CD4-positive, alpha-beta T cell treated with Interferon alpha-2 for 1 hour (primary cell): ENCODE measurements at places on chromosomes 2 and 18.

DNA sequence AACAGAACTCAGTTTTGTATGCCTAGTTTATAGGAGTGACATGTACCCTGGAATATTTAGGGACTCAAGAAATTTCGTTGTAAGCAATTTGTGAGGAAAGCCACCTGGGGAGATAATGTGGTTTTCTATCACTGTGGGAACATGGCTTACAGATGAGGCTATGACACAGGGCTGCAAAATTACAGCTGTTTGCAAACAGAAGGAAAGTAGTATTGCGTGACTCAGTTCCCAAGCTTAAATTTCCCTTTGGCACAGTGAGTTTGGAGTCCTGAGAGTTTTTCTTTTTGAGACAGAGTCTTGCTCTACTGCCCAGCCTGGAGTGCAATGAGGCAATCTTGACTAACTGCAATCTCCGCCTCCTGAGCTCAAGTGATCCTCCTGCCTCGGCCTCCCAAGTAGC lies 149.8 kb downstream of the MYO5B start:
- no peak for DNase-seq

- peak; percentile 23 for DNase-seq
Observed at GRCh38 chr2:112583497-112584133, 794 bp upstream of the CHCHD5 start.

GRCh38 chr2:121196132-121196848 lies 88.7 kb downstream of the TFCP2L1 start:
- DNase-seq, result no peak

DNA sequence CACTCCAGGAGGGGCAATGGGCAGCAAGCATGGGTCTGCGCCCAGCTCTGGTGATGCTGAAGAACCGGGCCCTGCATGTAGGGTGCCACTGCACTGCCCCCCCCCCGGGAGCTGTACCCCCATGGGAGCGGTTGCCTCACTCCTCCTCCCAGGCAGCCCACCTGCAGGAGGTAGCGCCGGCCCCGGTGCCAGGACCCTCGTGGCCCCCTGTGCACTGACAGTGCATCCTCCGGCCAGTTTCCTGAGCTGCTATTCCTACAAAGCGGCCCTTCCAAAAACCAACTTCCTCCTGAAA lies 109.4 kb downstream of the ZNF516 start:
- DNase-seq, result no peak

DNA sequence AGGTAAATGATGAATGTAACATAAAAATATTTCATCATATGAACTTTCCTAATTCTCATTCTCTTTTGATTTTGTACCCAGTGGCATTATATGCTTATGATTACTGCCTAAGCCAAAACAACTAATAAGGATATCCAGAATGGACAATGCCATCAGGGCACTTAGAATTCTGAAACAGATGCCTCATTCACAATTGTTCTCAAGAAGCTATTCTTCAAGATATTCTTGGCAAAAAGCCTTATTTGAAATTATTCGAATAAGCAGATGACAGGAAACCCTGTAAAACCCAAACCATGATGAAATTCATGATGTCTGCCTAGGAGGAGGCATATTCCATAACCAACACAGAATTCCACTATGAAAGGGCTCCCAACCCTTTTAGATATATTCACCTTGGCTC lies 353.2 kb upstream of the TRIB2 start:
- no peak for DNase-seq

- DNase-seq, result no peak
Observed at GRCh38 chr2:149573760-149574159, 13.8 kb downstream of the MMADHC start.

GRCh38 chr2:202780514-202781021 lies 91.0 kb downstream of the ICA1L start:
- DNase-seq, result no peak

GRCh38 chr2:85237849-85238565 lies 89.8 kb downstream of the TGOLN2 start:
- no peak for DNase-seq

DNA sequence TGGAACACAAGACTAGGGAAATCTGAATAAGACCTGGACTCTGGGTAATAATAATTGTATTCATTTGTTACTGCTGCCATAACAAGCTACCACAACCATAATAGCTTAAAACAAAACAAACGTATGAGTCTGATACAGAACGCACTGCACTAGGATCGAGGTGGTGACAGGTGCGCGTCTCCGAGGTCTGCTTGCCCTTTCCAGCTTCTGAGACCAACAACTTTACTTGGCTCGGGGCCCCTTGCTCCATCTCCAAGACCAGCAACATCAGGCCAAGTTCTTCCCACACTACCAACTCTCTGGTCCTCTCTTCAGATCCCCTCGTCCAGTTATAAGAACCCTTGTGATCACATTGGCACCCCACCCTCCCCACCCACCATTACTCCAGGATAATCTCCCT lies 42.8 kb downstream of the TBC1D8 start:
- DNase-seq, result no peak

- DNase-seq, result no peak
Observed at GRCh38 chr2:133078667-133079411, 408.8 kb upstream of the LYPD1 start.

- no peak for DNase-seq
Observed at GRCh38 chr2:16604236-16604635, 61.4 kb downstream of the CYRIA start.

DNA sequence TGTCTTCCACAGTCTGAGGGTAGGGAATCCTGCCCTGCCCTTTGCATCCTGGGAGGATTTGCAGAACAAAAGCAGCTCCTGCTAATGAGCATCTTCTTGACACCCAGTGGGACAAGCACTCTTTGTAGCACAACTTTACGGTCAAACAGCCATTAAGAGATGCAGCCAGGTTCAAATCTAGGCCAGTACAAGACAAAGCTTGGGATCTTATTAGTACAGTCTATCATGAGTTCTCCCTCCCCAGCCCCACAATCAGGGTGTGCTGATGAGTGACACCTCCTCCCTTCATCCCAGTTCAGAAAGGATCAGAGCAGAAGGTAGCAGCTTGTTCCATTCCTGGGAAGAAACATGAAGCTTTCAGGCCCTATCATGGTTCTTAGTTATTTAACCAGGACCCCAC lies 41.9 kb downstream of the MARCO start:
- DNase-seq, result no peak

GRCh38 chr2:33848486-33848885 lies 249.4 kb upstream of the FAM98A start:
- no peak for DNase-seq

GRCh38 chr2:112005406-112006075 lies 49.5 kb upstream of the TMEM87B start:
- no peak for DNase-seq

DNA sequence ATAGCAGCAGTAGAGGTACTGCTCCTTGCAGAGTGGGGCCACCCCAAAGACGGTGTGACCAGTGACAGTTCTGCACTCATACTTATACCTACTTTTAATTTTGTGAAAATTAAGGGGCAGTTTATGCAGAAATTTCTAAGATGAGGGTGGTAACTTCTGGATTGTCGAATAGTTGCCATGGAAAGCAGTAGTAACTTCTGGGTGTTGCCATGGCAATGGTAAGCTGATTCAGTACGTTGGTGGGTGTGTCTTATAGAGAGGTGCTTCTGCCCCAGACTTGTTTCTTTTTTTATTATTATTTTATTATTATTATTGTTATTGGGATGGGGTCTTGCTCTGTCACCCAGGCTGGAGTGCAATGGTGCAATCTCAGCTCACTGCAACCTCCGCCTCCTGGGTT lies 82.8 kb upstream of the L3MBTL4 start:
- DNase-seq, result no peak

DNA sequence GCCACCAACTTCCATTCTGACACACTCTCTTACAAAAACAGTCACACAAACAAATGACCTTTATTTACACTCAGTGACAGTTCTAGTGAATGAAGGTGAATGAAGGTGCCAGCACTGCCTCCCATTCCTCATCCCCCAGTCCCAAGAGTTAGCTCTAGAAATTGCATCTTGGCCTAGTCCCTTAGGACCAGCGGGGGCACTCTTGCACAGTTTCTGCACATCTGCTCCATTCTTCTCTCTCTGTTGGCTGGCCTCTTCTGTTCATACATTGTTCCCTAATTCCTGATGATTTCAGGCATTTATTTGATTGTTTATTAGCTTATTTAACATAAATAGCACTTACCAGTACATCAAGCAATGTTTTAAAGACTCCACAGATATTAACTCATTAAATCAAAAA lies 30.9 kb downstream of the GAREM1 start:
- no peak for DNase-seq

DNA sequence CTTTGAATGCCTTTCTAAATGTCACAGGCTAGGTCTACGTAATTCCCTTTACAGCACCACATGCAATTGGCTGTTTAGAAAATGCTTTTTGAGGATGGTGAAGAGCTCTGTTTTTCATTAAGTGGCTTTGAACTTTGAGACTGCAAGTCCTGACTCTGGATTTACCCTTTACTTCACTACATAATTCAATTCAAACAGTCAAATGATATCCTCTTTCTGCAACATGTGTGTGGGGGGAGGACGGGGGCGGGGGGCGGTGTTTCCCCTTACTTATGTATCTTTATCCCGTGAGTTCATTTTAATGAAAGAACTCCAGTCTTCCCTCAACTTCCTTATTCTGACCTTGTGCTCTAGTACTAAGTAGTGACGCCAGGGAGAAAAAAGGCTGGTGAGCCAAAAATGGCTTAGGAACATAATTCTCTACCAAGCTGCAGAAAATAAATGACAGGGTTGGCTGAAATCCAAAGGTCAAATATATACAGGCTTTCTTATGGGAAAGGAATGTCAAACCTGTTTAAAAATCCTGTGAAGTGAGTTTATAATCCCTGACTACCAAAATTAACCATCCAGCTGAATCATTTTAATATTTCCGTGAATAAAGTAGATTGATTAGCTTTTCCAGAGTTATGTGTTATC lies 119.6 kb downstream of the SLC8A1 start:
- no peak for DNase-seq

DNA sequence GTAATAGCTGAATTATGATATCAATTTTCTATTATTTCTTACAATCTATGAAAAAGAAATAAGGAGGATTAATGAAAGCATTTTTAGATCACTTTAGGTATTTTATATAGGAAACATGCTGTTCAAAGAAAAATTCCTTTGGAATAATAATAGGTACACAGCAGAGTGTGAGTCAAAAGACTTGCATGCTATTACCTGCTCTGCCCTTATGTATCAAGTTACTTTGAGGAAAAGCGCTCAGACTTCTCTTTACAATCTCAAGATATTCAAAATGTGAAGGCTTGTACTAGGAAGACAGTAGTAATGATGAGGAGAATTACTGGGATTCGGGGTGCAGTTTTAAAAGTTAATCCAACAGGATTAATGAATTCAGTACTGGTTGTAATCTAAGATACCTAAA lies 29.1 kb upstream of the RNU4ATAC start:
- no peak for DNase-seq

DNA sequence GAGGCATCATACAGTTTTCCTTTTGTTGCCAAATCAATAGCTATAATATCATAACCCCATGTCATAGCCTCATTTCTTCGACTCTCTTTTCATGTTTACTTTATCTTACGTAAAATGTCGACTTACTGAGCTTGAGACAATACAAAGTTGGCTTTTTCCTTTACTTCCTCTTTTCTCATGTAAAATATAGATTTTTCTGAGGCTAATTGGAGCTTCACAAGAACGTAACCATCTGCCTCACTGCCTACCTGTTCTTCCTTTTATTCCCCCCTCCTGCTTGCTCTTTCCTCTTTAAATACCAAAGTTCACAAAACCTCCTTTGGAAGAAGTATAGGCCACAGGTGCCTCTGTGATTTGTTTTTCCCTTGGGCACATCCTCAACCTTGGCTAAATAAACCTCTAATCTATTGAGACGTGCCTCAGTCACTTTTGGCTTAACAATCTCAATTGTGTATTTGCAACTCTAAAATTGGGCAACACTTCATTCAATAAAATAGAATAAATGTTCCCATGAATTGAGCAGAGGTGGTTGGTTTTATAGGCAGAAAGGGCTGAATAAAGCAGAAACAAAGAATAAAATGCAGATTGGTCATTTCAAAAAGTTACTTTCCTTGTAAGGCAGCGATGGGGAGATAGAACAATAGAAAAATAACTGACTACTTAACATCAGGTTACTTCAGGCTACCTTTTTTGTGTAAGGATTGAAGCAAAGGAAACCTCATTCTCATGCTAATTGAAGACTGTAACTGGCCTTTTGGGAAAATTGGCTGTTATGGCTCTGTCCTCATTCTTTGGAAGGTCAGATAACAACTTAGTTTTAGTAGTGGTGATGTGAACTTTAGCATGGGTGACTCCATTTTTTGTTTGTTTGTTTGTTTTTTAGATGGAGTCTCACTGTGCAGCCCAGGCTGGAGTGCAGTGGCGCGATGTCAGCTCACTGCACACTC lies 21.3 kb downstream of the COMMD1 start:
- no peak for DNase-seq

DNA sequence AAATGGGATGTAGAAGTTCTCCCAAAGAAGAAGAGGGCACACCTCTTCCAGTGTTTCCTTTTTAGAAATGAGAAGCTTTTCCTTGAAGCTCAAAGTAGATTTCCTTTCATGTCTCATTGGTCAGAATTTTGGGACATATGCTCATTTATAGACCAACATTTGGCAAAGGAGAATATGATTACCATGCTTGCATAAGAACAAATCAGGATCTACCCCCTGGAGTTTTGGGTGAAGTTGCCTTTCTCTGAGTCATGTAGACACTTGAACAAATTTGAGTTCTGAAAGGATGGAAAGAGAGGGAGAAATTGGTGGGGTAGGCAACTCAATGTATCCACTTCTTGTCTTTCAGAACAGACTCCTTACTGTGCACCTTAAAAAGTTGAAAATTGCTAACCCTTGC lies 409.0 kb downstream of the SLC4A3 start:
- DNase-seq, result no peak

GRCh38 chr18:27666016-27666415 lies 480.9 kb upstream of the CHST9 start:
- no peak for DNase-seq

GRCh38 chr18:10482985-10483949 lies 28.8 kb downstream of the APCDD1 start:
- DNase-seq, result no peak

- no peak for DNase-seq
Observed at GRCh38 chr2:77862120-77862519, 339.9 kb upstream of the LRRTM4 start.

DNA sequence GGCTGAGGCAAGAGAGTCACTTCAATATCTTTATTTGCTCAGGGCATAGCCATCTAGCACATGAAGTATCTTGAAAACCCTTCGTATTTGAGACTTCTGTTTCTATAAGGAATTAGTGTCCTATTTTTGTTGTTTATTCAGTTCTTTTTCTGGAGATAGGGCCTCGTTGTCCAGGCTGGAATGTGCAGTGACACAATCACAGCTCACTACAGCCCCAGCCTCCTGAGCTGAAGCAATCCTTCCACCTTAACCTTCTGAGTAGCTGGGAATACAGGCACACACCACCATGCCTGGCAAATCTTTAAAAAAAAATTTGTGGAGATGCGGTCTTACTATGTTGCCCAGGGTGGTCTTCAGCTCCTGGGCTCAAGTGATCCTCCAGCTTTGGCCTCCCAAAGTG lies 50.6 kb downstream of the PSMD14 start:
- no peak for DNase-seq
